ENCODE measurements at places on chromosomes 12 and 14.
A peak's percentile ranks its signal among the peaks of the same experiment; 100 is the strongest.

- DNase-seq = no peak
Observed at GRCh38 chr12:73465106-73465505, 1072.5 kb upstream of the ATXN7L3B start.

GRCh38 chr12:50073712-50074111 lies 11.4 kb upstream of the SMARCD1 start:
- DNase-seq = no peak

DNA sequence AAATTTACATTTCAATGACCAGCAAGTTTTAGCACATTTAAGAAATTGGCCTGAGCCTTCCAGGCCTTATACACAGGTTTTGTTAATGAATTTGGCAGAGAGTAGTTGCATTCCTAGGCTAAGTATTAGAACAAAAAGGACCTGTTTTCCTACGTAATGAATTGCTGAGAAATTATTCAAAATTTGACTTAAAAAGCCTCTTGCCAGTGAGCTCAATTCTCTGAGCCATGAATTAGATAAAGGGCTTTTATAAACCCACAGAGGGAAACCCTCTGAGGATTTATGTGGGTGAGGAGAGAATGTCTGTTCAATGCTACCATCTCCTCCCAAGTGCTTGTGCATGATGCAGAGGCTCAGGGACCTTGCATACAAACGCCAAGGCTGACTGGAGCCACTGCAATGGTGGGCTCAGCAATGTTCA lies 94.5 kb upstream of the PELI2 start:
- no peak for DNase-seq

- DNase-seq = no peak
Observed at GRCh38 chr14:59507752-59508103, 23.4 kb downstream of the JKAMP start.

DNA sequence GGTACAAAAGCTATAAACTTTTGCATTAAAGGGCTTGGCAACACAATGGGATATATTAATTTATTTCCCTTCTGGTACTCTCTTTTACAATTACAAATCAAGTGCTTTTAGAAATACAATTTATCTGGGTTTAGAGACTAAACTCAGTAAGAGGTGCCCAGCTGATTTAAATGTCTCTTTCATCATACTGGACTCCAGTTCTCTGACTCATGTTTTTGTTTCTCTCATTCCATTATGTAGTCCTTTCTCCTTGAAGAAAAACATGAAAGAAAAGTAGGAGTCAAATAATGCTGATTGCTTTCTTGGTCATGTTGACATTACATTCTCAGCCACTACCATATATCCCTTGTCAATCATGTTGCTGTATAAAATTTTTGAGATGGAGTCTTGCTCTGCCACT lies 36.3 kb upstream of the CFL2 start:
- DNase-seq = no peak

DNA sequence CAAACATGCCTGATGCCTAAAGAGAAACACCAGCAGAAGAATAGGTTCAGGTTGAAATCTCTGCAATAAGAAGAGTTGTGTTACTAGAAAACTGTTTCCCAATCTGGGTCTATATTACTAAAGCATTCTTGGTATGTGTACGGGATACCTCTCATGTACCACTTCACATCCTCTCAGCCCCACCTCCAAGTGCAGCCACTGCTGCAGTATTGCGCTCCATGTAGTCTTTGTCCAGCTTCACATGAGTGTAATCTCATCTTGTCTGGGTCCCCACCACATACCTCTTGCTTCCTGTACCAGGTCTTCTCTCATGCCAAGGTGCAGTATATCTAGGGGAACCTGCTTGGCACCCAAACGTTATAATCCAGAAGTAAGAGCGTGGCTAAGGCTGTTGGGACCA lies 187.5 kb upstream of the EEA1 start:
- no peak for DNase-seq

DNA sequence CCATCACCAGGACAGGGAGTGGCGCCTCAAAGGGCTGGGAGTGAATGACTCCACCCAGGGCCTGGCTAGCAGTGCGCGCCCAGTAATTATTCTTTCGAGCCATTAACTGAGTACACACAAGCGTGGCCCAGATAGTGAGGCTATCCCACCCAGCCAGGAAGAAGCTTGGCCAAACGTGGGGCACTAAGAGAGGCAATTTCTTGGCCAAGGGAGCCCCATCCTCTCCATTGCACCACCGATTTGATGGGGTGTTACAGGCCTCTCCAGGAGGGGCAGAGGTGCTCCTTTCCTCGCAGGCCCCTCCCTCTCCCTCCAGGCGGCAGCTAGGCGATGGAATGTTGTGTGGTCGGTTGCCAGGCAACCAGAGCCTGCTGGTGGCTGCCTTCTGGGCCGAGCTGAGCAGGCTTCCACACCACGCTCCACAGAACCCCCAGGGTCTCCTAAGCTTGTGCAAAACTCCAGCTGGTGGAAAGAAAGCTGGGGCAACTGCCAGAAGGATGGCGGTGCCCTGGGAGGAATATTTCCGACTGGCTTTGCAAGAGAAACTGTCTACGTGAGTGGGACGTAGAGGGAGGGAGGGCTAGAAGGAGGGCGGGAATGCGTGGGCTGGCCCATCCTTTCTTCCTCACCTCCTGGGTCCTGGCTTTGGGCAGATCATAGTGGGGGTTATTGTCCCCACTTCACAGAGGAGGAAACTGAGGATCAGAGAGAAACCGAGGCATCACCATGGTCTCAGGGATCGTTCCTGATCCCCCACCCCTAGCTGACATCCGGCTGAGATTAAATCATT lies at the start of gene CFAP73:
TSS of gene CFAP73 (plus strand) at position 364 of the 790 bp plus-strand sequence. CDS start at position 498, 134 bp downstream.
- DNase-seq = no peak

- DNase-seq = peak; percentile 15
Observed at GRCh38 chr12:127145241-127145928, 1121.6 kb upstream of the TMEM132C start.

- DNase-seq = no peak
Observed at GRCh38 chr12:45648070-45648469, 81.4 kb upstream of the ARID2 start.

DNA sequence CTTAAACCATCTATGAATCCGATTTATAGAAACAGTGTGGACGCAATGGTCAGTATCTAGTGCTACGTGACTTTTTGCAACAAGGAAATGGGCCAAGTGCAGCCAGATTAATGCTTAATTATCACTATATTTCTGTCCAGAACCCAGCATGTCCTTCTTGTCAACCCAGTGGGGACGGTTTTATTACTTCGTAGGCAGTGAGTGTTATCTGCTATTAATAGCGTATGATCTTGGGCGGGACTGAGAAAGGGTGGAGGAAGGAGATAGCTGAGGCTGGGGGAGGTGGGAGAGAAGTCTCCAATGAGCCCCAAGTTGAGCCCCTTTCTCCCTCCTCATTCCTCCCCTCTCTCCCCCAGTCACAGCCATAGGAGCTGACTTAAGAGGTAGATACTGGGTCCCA lies 59.7 kb upstream of the FAM222A start:
- no peak for DNase-seq

DNA sequence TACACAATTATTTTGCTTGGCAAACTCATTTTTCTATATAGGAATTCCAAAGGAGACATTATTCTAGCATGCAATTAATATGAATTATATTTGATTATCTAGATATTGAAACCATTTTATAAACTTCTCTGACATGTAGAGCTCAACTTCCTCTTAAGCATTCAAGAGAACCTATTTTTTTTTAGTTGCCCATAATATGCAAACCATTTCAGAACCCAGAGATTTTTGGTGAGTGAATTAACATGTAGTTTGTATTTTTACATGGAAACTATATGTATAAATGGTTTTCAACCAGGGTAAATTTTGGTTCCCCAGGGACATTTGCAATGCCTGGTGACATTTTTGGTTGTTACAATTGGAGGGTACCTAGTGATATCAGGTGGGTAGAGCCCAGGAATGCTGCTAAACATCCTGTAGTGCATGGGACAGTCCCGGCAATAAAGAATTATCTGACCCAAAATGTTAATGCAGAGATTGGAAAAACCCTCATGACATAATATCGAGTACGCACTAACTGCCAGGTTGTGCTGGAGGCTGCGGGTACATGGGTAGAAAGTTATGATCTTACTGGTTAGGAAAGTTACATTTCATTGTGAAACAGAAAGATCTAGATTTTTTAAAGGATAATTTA lies 338.9 kb upstream of the GARIN2 start:
- DNase-seq = no peak

- DNase-seq = no peak
Observed at GRCh38 chr14:56760164-56760914, 49.9 kb downstream of the OTX2 start.

DNA sequence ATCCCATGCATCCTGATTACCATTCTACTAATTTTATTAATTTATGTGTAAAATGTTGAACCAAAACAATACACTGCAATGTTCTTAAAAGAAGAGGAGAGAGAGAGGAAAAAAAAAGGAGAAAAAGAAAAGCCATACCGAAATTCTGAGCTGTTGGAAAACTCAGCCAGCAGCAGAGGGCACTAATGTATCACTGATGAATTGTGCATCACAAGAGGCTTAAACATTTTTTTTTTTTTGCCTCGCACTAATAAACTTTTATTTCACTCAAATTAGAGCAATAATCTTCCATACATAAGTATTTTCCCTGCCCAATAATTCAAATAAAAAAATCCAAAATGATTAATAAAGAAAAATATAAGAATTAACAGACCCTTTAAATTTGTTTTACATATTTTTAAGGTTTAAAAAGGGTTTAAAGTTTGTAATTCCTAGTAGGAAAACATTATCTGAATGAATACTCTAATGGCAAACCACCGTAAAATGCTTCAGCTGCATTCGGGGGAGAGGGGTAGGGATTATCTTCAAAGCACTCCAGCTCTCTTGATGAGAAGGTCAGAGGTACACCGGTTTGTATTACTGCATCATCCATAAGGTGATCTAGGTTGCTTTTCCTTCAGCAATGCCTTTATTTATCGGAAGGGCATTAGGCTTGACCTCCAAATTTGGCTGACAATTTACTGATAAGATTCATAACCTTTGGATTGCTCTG lies 41.9 kb downstream of the ATP23 start:
- peak; percentile 6 for DNase-seq

- DNase-seq = no peak
Observed at GRCh38 chr14:61516964-61517653, 178.2 kb upstream of the HIF1A start.

DNA sequence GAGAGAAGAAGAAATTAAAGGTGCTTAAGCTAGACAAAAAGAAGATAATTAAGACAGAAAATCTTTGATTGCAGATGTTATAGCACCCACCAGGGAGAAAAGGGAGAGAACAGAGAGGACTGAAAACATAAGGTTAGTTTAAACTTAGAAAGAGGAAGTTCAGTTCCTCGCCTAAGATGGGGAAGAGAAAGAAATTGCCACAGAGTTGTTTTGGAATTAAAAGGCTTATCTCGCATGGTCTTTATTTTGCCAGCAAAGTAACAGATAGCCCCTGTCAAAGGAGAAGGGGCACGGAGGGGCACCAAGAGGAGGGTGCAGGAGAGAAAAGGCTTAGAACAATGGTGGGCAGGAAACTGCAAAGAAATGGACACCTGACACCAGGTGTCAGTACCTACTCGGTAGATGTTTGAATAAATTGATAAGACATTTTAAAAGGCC lies 17.8 kb upstream of the OXA1L start:
- no peak for DNase-seq

GRCh38 chr12:57188090-57188425 lies 28.5 kb upstream of the NXPH4 start:
- no peak for DNase-seq

DNA sequence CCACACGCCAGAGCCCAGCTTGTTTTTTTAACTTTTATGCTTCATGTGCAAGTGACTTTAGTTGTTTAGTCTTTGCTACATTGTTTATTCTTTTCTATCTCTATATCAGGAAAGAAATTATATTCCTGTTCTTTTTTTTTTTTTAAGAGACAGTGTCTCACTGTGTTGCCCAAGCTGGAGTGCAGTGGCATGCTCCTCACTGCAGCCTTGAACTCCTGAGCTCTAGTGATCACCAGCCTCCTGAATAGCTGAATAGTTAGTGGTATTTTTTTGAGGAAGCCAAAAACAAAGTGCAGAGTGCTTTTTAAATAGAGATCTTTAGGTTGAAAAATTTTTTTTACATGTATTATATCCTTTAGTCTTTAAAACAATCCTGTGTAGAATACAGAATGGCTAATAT lies 58.2 kb downstream of the ETNK1 start:
- no peak for DNase-seq

DNA sequence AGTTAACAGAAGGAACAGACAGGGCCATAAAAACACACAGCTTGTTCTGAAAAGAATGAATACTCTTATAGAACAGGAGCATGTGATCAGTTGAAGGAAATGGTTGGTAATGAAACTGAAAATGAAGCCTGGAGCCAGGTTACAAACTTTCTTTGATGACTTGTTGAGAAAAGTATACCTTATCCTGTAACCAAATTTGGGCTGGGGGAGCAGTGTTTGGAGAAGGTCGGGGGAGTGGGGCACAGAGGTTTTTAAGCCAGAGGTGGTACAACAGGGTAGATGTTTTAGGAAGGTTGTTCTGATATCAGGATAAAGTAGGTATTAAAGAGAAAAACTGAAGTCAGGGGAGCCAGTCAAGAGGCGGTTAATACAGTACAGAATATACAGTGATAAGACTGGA lies 8.2 kb downstream of the GOLT1B start:
- no peak for DNase-seq

GRCh38 chr14:96166461-96167223 lies 38.0 kb upstream of the BDKRB2 start:
- no peak for DNase-seq

DNA sequence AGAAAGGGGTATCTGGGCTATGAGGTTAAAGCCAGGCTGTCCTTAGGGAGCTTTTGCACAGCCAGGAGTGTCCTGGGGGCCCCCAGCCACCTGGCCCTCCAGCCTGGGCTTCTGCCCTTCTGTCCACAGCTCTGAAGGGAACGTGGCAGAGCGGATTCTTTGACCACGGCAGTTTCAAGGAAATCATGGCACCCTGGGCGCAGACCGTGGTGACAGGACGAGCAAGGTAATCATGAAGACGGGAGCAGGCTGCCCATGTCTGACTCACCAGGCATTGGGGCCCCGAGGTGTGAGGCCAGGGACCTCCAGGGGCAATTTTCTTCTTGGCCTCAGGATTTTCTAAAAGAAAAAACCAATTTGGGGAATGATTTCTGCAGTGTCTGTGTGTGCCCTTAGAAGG lies 53.1 kb downstream of the FOXN4 start:
- DNase-seq = no peak

DNA sequence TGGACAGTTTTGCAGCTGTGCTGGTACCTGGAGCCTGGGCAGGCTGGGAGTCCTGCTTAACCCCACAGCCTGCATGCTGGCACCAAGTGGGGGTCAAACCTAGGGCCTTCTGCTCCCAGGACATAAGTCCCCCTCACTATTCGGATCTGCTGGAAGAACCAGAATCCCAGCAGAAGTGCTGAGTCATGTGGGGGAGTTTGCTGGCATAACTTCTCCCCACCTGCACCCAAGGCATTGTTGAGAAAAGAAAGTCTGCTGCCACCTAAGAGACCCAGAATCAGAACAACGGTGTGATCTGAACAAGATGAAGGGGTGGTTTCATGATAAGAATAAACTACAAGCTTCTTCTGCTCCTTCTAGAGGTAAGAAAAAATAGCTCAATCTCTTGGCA lies 102.7 kb downstream of the RBM19 start:
- DNase-seq = peak; percentile 79

Measured in putamen (tissue), 1 donor.